ENCODE measurements at places on chromosomes 2 and 18.

DNA sequence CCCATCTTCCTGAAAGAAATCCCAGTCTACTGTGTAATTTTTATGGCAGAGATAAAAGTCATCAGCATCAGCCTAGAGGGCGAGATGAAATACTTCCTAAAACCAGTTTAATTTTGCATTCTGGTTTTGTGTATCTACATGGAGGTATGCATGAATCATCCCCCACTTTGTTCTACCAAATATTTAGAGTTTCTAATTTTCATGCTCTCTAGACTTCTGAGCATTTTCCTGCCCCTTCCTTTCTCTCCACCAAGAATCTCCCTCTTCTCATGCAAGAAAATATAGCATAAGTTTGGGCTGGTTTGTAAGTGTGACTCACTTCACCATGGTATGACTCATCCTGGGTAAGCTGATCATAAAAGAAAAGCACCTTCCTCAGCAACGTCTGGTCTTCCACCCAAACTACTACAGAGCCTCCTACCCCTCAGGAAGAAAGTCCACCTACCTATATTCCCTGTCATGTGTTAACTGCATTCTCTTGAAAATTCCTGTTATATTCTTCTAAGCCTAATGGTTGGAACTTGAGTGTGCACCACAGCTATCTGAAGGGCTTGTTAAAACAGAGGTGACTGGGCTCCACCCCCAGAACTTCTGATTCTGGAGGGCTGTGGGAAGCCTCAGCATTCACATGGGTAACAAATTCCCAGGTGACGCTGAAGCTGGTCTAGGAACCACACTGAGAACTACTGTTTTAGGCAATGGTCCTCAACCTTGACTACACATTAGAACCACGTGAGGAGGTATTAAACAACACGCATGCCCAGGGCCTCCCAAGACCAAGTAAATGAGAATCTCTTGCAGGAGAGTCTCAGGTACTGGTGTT lies 37.4 kb upstream of the RAPGEF4 start:
- DNase-seq: no peak

- peak; percentile 3 for DNase-seq
Observed at GRCh38 chr2:166419616-166419934, 43.8 kb upstream of the SCN9A start.

DNA sequence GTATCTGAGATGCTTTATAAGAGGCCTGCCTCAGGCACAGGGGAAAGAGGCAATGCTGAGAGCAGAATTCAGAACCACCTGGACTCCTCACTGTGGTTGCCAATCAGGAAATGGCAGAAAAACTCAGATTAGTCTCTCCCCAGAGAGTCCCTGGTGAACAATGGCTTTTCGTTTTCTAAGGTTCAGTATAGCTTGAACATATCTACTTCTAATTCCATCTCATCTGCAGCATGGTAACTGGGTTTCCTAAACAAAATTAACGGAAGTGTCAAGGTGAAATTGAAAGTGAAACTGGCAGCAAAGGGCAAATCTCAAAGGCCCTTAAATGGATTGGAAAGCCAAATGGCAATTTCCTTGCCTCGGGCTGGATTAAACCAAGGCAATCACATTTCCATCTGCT lies 480.2 kb upstream of the ACVR2A start:
- no peak for DNase-seq

DNA sequence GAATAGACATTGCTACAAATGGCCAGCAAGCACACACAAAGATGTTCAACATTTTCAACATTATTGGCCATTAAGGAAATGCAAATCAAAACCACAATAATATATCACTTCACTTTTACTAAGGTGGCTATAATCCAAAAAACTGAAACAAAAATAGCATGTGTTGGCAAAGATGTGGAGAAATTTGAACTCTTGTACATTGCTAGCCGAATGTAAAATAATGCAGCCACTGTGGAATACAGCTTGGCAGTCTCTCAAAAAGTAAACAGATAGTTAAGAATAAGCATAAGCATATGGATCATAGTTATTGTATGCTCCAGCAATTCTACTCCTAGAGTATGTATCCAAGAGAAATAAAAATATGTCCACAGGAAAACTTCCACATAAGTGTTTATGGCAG lies 192.5 kb downstream of the EN1 start:
- no peak for DNase-seq

GRCh38 chr2:232543928-232544631 lies 4.6 kb downstream of the CHRNG start:
- no peak for DNase-seq

DNA sequence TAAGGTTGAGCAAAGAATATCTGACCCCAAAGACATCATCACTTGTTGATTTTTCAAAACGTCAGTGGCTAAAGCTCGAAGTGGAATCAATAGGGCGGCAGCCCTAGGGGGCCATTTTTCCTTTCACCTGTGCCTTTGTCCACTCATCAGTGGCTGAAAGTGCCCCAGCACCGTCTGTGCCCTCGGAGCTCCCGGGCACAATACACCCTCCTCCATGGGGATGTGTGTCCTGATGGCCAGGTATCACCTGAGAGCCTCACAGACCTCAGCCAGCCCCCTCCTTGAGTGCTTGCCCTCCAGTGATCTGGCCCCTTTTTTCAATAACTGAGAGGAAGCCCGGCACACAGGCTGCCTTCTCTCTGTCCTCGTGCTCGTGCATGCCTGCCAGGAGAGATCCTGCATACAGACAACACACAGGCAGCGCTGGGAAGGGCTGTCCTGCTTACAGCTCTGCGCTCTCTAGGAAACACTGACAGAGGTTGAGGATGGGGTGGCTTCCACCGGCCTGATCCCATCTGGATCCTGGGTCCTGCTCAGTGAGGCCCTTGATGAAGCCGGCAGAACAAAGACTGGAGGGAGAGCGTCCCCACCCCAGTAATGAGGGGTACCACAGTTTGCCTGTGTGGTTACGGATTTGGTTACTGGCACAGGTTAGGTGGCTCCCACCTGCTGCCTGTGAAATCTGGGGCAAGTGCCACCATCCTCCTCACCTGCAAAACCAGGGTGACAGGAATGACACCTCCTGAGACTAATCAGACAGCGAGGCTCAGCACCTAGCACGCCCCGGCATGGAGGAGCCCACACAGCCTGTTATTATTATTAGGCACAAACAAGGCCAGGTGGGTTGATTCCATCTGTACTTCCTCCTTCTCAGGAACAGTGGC lies 197.5 kb upstream of the RAB6C start:
- no peak for DNase-seq

DNA sequence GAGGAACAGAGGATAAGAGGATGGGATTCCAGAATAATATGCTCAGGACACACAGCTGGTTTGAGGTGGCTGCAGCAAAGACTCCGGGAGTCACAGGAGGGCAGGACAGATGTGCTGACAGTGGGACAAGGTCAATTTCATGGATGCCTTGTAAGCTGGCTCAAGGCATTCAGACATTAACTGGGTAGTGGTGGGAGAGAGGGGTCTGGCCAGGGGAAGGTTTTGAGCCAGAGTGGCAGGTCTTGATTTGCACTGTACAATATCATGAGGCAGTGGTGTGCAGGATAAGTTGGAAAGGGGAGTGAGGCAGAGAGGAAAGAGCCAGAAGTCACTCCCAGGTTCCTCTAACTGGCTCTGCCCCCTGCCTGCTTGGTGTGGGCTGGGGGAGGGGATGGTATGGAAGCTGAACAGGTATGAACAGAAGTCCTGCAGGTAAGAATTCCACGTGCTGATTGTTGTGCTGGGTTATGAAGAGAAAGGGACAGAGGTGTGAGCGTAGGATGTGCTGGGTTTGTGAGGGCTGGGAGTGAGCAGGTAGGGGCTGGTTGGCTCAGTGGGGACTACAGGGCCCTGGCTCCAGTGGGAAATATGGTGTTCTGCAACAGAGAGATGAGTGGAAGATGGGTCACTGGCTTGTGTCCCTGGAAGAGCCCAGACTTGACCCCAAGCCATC lies 141.7 kb upstream of the COPS8 start:
- no peak for DNase-seq

DNA sequence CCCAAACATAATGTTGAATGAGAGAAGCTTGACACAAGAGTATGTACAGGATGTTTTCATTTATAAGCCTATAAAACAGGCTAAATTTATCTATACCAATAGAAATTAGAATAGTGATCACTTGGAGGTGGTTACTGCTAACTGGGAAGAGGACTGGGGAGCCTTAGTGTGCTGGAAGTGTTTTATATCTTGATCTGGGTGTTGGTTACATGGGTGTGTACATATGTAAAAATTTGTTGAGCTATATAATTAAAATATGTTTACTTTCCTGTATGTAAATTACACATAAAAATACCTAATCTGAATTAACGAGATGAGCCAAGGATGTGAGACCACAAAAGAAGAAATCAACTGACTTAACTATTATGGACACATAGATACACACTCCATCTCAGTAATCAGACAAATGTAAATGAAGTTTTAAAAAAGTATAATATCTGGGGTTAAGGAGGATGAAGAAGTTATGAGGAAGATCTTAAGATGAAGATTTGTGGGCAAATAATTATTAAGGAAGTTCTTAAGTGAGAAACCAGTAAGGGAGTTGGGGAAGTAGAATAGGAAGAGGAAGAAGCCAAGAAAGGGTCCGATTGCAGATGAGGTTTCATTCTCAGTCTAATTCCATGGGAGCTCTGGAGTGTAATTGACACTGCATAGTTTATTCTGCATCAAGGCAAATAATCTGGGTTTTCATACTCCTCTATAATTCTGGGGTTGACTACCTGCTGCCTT lies 32.3 kb upstream of the NABP1 start:
- DNase-seq: no peak

- DNase-seq: no peak
Observed at GRCh38 chr18:47709556-47709955, 220.9 kb downstream of the SMAD2 start.

DNA sequence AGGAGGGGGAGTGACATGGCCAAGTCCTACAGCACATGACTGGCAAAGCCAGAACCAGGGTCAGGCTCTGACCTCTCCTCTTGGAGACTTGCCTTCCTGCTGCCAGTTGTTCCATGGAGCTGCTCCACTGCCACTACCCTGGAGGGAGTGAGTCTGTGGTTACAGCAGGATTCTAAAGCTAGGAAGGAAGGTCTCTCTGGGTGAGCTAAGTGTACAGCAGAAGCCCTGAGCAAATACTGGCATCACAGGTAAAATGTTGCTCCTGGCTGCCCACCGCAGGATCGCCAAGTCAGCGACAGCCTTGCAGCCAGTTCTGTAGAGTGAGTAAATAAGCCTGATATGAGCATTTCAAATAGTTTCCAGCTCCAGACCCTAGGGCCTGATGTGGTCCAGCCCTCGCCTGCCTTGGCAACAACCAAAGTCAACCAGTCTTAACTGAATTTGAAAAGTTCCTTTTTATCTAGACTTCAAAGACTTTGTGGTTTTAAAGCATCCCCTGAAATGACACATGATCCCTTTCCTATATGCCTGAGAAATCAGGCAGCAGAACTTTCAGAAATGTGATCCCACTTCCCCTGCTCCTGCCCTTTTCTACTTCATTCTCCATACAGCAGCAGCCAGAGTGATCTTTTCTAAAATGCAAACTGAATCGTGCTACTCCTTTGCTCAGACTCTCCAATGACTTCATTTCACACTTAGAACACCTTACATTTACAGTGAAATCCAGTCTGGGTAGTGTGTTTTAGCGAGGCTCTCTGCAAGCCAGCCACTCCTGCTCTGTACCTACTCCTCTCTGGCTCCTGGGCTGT lies 114.3 kb downstream of the MGAT5 start:
- no peak for DNase-seq

- no peak for DNase-seq
Observed at GRCh38 chr2:230968921-230969658, 26.8 kb upstream of the SPATA3 start.

DNA sequence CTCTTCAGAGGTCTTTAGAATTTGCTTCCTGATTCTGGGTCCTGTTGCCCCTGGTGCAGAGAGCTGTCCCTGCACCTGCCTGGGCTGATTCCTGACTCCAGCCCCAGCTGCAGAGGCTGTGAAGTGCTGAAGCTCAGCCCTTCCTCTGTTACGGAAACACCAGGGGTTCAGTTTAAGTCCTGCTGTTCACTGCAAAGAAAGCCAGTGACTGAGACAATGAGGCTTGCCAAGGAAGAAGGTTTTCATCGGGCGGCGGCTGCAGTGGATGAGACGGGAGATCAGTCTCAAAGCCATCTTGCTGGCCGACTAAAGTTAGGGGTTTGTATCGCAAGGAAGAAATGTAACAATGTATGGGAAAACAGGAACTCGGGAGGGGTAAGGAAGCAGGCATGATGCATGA lies 142.4 kb upstream of the ZNF236 start:
- no peak for DNase-seq

DNA sequence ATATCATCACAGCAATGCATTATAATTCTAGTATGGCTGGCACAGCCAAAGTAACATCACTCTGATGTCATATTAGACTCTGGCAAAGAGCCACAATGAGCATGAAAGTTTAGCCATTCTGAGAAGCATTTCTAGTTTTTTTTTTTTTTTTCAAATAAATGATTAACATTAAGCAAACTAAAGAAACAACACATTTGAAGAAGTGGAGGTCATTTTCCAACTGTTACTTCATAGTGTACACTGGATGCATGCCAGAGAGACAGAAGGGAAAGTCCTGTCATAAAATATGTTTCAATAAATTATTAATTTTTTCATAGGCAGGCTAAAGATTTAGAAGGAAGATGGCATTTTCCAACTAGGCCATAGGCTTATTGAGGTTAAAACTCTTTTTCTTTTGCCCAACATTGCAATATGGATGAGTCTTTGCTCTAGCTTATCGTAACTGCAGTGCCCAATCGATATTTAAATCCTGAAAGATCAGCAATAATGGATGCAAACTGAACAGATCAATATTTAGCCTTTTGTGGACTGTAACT lies 1630.4 kb upstream of the ACVR2A start:
- DNase-seq: no peak

DNA sequence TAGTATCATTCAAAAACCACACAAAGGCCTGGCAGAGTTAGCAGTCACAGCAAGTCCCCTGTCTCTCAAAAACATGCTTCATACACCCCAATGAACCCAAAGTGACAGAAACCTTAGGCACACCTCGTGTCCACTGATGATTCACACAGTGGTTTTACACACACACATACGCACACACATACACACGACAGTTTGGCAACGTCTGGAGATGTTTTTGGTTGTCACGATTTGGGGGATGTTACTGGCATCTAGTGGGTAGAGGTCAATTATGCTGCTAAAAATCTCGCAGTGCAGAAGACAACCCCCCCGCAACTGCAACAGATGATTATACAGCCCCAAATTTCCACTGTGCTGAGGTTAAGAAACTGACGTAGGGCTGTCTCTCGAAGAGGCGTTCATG lies 72.9 kb upstream of the PARD3B start:
- DNase-seq: no peak

DNA sequence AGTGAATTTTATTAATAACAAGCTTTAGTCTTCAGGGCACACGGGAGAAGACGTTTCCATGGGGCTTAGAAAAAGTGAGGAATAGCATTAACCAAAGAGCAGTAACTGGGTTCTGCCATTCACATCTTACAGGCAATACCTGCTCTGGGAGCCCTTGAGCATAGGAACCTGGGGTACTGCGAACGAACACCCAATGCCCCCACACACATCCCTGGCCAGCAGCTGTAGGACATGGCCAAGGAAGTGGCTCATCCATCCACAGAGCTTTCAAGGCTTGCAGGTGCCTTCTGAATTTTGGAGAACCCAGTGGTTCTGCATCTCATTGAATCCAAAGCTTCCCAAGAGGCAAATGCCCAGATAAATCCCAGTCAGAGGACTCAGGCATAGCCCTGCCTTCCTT lies 152.2 kb downstream of the MYT1L start:
- DNase-seq: no peak

GRCh38 chr2:226098861-226099745 lies 699.6 kb downstream of the NYAP2 start:
- DNase-seq: no peak
